ENCODE measurements at places on chromosomes 16 and 17. TPM values are rescaled to one million over a fixed set of nuclear protein-coding genes. Genes with fewer than 3 reads are reported as not detected.

DNA sequence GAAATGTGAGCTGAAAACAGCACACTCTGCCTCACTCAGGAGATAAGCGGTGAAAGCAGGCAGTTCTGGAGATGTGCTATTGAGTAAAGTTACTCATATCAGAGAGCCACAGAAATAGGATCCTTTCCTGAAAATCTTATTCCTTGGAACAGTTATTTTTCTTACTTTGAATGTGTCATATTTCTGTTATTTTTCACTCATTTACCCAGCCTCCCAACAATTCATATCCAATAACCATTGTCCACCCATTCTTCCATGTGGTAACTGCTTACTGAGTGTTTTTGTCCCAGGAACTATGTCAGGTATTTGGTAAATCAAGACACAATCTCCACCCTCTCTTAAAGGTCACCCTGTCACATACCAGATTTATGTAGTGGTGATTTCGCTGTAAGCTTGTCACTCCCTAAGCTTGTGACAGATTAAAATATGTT lies 144.9 kb downstream of the PARN start:
- peak; percentile 30 for DNase-seq

Gene PPY
- total RNA-seq = not detected

DNA sequence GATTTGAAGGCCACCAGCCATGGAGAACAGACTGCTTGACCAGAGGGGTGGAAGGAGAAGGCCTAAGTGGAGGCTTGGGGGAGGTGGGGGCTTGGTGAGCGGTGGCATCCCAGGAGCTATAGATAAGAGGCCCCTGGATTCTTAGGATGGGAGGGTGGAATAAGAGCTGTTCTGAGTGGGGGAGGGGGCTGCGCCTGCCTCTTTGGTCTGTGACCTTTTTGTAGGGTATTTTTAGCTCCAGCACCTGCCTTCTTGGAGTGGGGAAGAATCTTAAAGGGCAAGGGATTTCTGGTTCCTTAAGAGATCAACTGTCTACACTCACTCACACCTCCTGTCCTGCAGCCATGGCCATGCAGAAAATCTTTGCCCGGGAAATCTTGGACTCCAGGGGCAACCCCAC lies 567 bp downstream of the ENO3 start:
- DNase-seq = no peak

- no peak for DNase-seq
These were observed 74.5 kb upstream of the PMFBP1 start for GRCh38 chr16:72246423-72246822.

GRCh38 chr16:67560827-67561342 lies 1.4 kb upstream of the CTCF start:
- DNase-seq = no peak

Gene RBFOX1
- not detected for total RNA-seq

Gene HBZ
- total RNA-seq = not detected

DNA sequence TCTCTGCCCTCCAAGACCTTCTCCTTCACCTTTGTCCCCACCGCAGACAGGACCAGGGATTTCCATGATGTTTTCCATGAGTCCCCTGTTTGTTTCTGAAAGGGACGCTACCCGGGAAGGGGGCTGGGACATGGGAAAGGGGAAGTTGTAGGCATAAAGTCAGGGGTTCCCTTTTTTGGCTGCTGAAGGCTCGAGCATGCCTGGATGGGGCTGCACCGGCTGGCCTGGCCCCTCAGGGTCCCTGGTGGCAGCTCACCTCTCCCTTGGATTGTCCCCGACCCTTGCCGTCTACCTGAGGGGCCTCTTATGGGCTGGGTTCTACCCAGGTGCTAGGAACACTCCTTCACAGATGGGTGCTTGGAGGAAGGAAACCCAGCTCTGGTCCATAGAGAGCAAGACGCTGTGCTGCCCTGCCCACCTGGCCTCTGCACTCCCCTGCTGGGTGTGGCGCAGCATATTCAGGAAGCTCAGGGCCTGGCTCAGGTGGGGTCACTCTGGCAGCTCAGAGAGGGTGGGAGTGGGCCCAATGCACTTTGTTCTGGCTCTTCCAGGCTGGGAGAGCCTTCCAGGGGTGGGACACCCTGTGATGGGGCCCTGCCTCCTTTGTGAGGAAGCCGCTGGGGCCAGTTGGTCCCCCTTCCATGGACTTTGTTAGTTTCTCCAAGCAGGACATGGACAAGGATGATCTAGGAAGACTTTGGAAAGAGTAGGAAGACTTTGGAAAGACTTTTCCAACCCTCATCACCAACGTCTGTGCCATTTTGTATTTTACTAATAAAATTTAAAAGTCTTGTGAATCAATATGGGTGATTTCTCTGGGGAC lies 12.2 kb downstream of the CX3CL1 start:
- DNase-seq = no peak

Gene CDRT4
- 1.3 TPM for total RNA-seq

Gene ADGRG3
- not detected for total RNA-seq

Gene SMARCD2
- 42.9 TPM for total RNA-seq

Gene CACNG5
- total RNA-seq = not detected

GRCh38 chr16:25922438-25922837 lies 230.7 kb downstream of the HS3ST4 start:
- DNase-seq = no peak

Measured in HFFc6 (cell line).